ENCODE measurements at places on chromosomes 16 and 17.

DNA sequence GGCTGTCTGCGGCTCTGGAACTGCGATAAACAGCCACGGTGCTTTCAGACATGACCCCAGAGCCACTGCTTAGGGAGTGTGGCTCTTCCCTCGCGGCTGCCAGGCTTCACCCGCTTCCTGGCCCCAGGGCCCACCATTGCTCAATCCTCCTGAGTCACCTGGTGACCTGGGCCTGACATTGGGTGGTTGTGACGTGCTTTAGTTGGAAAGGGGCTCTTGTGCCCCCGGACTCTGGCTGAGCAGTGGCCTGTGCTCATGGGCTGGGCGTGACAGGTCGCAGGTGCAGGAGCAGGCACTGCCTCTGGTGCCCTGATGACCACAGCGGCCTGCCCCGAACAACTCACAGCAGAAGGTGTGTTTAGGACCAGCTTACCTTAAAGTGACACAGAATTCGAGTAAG is 8.6 kb upstream of the NUDT16L1 start:
- no peak for DNase-seq

DNA sequence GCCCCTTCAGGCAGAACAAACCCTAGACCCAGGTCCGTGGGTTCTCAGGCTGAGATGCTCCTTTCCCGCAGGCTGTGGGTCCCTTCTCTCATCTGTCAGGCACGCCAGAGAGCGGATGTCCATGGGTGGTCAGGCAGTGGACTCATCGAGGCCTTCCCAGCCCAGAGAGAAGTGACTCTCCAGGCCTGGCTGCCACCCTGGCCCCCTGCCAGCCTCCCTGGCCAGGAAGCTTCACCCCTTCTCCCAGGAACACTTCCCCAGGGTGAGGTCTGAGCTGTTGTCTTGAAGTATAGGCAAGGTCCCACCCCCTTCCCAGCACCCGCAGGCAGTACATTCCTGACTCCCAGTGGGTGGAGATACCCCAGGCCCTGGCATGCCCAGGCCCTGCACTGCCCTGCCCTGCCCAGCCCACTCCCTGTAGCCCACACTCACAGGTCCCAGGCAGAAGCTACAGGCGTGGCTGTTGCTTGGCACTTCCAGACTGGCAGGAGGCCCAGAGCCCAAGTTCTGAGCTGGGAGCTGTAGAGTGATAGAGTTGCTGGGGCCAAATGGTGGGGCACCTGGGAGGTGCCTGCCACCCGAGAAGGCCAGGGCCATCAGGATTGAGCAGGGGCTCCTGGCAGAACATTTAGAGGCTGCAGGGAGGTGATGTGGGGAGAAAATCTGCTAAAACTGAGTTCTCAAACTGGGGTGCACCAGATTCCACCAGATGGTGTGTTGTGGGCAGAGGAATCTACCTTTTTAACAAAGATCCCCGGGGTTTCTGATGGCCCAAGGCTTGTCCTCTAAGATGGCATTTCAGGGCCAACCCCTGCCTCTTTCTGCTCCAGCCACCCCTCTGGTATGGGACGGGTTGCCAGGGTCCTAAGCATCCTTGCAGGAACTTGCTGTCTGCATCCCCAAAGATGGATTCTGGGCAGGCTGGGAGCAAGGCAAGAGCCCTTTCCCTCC is 6.7 kb downstream of the ITGA3 start:
- DNase-seq, result no peak

DNA sequence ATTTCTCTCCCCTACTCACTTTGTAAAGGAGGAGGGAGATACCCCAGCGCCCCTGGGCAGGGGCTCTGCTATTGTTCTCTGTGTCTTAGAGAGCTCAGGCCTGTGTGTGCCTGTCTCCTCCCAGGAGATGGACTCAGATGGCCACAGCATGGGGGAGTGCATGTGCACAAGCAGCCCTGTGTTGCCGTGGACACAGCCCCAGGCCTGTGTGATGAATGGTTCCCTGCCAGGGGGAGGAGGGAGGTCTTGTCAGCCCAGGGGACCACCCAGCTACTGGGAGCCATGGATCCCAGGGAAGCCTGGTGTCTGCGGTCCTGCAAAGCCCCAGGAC is 26.3 kb downstream of the GINS2 start:
- DNase-seq, result no peak

- DNase-seq, result no peak
Measured at GRCh38 chr17:77735081-77735565, 223.4 kb upstream of the TNRC6C start.

DNA sequence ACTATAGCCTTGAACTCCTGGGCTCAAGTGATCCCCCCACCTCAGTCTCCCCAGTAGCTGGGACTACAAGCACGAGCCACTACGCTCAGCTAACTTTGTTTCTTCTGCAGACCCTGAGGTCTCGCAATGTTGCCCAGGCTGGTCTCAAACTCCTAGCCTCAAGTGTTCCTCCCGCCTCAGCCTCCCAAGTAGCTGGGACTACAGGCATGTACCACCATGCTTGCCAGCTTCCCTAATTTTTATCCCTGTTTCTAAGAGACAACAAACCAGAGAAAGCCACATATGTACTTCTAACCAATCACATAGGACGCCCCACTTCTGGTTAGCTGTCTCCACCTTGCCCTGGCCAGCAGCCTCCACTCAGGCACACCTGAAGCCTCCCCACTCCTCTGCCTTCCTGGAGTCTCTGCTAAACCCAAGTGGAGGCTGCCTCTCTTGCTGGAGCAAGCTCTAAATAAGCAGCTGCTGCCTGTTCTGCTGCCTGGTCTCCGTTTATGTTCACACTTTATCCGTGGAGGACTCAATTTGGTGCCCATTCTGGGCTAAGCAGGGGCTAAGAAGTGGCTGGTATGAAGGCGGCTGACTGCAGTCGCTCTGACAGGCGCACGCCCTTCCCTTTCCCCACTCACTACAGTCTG is 24.7 kb downstream of the NSMCE1 start:
- no peak for DNase-seq

DNA sequence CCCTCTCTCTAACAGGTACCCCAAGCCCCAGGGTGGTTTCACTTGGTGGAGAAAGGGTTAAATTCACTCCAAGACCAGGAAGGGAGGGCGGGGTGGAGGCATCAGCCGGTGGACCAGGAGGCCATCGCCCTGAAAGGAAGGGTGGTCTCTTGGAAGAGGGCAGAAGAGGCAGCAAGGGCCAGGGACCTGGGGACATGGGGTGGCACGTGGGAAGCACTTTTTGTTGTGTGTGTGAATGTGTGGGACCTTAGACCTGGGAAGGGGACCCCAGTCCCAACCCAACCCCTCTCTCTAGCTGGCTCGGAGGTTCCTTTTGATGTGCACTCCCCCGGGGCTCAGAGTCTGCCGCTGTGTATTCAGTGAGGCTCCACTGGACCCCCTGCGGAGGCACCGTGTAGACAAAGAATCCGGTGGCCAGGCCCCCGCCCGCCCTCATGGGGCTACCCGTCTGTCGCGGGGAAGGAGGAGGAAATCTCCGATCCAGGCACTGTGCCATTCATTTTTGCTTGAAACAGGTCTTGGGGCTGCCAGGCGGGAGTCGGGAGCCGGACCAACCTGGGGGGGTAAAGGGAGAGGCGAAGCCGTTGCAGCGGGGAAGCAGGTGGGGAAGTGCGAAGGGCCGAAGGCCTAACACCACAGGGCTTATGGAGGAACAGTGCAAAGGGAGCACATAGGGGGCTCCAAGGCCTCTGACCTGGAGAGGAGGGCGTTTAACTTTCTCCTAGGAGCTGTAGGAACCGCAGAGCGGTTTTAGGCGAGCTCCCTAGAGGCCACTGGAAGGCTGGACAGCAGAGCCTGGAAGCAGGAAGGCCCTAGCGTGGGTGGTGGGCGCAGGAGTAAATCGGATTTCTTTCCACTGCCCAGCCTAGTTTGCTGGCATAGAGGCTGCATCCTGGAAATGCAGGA is 3.2 kb upstream of the WNT3 start:
- DNase-seq, result no peak

- DNase-seq, result peak; percentile 29
Measured at GRCh38 chr16:65975049-65975708, 391.3 kb upstream of the CDH5 start.

- DNase-seq, result no peak
Measured at GRCh38 chr17:3893720-3894116, 865 bp upstream of the CAMKK1 start.
